Left ventricle myocardium inferior (tissue), 1 donor: ENCODE measurements at places on chromosomes 1 and 21. TPM values are rescaled to one million over a fixed set of nuclear protein-coding genes. Genes with fewer than 3 reads are reported as not detected.

GRCh38 chr1:81030441-81030840 lies 770.3 kb upstream of the ADGRL2 start:
- DNase-seq = no peak

- DNase-seq = no peak
Observed at GRCh38 chr1:10874351-10874750, 77.9 kb upstream of the CASZ1 start.

GRCh38 chr1:198254948-198255347 lies 98.2 kb downstream of the NEK7 start:
- no peak for DNase-seq

DNA sequence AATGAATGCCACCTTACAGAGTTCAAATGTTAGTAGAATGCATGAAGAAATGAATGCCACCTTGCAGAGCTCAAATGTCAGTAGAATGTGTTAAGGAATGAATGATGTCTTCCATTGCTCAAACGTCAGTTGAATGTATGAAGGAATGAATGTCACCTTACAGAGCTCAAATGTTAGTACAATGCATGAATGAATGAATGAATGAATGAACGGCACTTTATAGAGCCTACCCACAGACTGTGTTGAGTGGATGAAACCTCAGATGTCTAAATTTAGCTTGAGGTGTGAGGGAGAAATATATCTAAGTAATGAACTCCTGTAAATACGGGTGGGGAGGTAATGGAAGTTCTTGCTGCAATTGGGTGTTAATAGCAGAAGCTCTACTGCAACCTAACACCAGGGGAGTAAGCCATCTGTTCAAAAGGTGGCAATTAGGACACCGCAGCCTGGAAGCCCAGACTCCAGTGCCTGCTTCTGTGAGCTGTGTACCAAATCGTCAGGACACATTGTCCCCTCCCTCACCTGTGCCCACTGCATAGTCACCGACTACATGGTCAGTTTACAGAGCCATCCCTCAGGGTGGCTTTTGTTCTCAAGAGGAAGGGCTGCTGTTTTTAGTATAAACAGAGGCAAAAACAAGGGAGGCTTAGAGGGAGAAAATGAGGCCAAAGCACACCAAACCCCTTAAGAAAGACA lies 26.7 kb downstream of the SUSD4 start:
- DNase-seq = no peak

FAM131C gene
- 5.4 TPM for total RNA-seq

MAP3K6 gene
- 45.2 TPM for total RNA-seq
